Activated CD4-positive, alpha-beta memory T cell treated with anti-CD3 and anti-CD28 coated beads, Interleukin-2, amount 10 ng/mL, durations not matched to agents 7 days and 5 days (primary cell): ENCODE measurements at places on chromosomes 3 and 15.

- no peaks in the 10 kb centered on the region for H3K27me3 ChIP-seq
- no peaks in the 10 kb centered on the region for H3K36me3 ChIP-seq
- no peak for DNase-seq
- no peaks in the 10 kb centered on the region for H3K4me1 ChIP-seq
These were observed 500.6 kb downstream of the PYDC2 start for GRCh38 chr3:191961529-191961928.

- H3K4me3 ChIP-seq: no peak overlapping the region
- H3K27ac ChIP-seq: no peak overlapping the region
- no peaks in the 10 kb centered on the region for H3K27me3 ChIP-seq
- H3K36me3 ChIP-seq: no peaks in the 10 kb centered on the region
These were observed 72.1 kb upstream of the SETMAR start for GRCh38 chr3:4231041-4231440.

DNA sequence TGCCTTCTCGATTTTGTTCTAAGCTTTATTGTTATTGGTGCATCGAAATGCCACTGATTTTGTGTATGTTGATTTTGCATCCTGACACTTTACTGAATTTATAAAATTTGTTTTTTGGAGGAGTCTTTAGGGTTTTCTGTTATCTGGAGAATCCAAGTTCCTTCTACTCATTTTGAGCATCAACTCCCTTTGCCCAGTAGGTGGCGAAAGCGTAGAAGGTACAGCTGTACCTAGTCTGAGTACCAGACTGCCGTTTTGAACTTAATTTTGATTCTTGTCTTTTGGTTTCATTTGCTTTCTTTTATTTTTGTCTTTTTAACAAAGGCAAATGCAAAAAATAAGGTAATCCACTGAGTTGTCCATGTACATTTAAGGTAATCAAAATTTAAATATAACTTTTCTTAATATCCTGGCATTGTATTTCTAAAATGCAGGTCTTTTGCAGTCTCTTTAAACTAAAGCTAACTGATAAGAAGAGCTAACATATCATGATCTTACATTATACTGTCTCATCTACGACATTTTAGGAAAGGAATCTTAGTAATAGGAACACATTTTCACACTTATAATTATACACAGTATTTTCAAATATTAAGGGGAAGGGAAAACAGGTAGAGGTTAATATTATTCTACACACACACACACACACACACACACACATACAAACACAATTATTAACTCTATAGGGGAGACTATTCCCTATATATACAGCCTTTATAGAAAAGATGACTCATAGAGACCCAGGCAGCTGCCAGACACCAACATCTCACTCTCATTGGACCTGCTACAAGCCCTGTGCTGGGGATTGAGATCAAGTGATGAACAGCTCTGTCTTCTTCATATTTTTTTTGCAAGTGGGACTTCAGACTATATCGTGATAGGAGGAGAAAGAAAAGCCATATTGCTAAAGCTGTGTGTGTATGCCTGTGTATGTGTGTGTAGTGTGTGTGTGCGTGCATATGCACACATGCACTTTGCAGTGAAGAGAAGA is 71.8 kb downstream of the SYNPR start:
- H3K4me1 ChIP-seq: no peaks in the 10 kb centered on the region
- H3K4me3 ChIP-seq: no peak overlapping the region
- no peaks in the 10 kb centered on the region for H3K36me3 ChIP-seq
- no peak overlapping the region for H3K27ac ChIP-seq
- H3K27me3 ChIP-seq: peaks cover 9% of the 10 kb centered on the region

GRCh38 chr3:24405057-24405456 is 89.6 kb downstream of the THRB start:
- no peaks in the 10 kb centered on the region for H3K4me1 ChIP-seq
- no peak overlapping the region for H3K27ac ChIP-seq
- DNase-seq: no peak

DNA sequence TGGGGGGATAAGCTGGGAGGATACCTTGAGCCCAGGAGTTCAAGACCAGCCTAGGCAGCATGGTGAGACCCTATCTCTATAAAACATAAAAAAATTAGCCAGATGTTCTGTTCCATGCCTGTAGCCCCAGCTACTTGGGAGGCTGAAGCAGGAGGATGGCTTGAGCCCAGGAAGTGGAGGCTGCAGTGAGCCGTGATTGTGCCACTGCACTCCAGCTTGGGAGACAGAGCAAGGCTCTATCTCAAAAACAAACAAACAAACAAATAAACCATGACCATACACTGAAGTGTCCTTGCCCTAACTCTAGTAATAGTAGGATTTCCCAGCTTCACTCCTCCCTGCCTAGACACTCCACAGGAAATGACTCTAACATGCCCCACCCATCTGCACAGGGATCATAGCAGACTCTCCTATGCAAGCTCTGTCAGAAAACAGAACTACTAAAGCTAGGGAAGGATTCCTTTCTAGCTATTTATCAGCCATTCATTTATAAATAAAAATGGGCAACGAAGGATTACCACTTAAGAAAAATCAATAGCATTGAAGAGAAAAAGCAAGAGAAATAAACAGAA is 4.6 kb downstream of the ERICH6 start:
- no peak overlapping the region for H3K4me3 ChIP-seq
- no peak overlapping the region for H3K27ac ChIP-seq
- H3K4me1 ChIP-seq: peaks cover 19% of the 10 kb centered on the region

- no peak overlapping the region for H3K4me3 ChIP-seq
- no peaks in the 10 kb centered on the region for H3K27me3 ChIP-seq
- peaks cover 10% of the 10 kb centered on the region for H3K36me3 ChIP-seq
- no peak overlapping the region for H3K27ac ChIP-seq
- H3K4me1 ChIP-seq: peaks cover 2% of the 10 kb centered on the region
These were observed 8.9 kb downstream of the LEKR1 start for GRCh38 chr3:156834962-156835535.

- no peak overlapping the region for H3K27ac ChIP-seq
- no peaks in the 10 kb centered on the region for H3K4me1 ChIP-seq
- no peaks in the 10 kb centered on the region for H3K36me3 ChIP-seq
- H3K4me3 ChIP-seq: no peak overlapping the region
These were observed 498.9 kb upstream of the TGFBR2 start for GRCh38 chr3:30107531-30107930.

- no peaks in the 10 kb centered on the region for H3K36me3 ChIP-seq
- H3K4me1 ChIP-seq: peaks cover 14% of the 10 kb centered on the region
- peaks cover 4% of the 10 kb centered on the region for H3K27me3 ChIP-seq
- no peak overlapping the region for H3K27ac ChIP-seq
- no peak overlapping the region for H3K4me3 ChIP-seq
These were observed 59.5 kb upstream of the CTSH start for GRCh38 chr15:79004336-79004735.

DNA sequence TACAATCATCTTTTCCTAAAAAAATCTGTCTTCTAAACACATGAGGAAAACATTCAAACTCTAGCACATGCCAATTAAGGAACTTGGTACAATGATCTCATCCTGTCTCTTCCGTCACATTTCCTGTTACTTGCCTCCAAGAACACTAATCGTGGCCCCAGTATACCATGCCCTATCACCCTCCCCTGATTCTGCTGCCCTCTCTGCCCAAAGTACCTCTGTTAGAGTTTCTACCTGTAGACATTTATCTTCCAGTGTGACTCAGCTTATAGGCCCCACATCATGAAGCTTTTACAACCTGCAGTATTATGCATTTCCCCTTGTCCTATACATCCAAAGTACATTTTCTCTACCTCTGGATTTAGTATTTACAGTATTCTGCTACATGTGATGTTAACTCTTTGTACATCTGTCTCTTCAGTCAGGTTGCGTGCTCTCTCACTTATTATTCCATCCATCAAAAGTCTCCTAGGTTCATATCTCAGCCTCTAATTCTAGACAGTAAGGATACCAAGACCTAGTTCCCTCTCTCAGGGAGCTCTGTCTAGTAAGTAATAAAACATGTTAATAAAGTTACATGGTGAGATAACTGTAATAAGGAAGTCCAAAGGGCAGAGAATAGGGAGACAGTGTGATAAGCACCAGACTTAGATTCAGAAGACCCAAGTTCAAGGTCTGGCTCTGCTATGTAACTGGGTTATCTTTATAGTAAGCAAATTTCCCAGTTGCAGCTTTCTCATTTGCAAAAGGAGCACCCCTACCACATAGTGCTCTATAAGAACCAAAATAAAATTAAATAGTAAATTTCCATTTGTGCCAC is 8.9 kb upstream of the SEMA6D start:
- no peak for DNase-seq
- no peaks in the 10 kb centered on the region for H3K4me1 ChIP-seq
- no peaks in the 10 kb centered on the region for H3K27me3 ChIP-seq
- H3K36me3 ChIP-seq: no peaks in the 10 kb centered on the region

GRCh38 chr3:56975567-56975966 is 84.9 kb upstream of the SPATA12 start:
- DNase-seq: no peak
- no peaks in the 10 kb centered on the region for H3K36me3 ChIP-seq
- H3K4me1 ChIP-seq: peaks cover 9% of the 10 kb centered on the region
- no peak overlapping the region for H3K27ac ChIP-seq

- no peak for DNase-seq
- peaks cover 17% of the 10 kb centered on the region for H3K4me1 ChIP-seq
- H3K36me3 ChIP-seq: peaks cover 6% of the 10 kb centered on the region
- H3K27ac ChIP-seq: no peak overlapping the region
These were observed 885.2 kb upstream of the CFAP20DC start for GRCh38 chr3:59935025-59935424.
